Right cardiac atrium (tissue), 5 donors: ENCODE measurements at places on chromosomes 6 and 20. TPM values are rescaled to one million over a fixed set of nuclear protein-coding genes. Genes with fewer than 3 reads are reported as not detected.
A peak's percentile ranks its signal among the peaks of the same experiment; 100 is the strongest.

DNA sequence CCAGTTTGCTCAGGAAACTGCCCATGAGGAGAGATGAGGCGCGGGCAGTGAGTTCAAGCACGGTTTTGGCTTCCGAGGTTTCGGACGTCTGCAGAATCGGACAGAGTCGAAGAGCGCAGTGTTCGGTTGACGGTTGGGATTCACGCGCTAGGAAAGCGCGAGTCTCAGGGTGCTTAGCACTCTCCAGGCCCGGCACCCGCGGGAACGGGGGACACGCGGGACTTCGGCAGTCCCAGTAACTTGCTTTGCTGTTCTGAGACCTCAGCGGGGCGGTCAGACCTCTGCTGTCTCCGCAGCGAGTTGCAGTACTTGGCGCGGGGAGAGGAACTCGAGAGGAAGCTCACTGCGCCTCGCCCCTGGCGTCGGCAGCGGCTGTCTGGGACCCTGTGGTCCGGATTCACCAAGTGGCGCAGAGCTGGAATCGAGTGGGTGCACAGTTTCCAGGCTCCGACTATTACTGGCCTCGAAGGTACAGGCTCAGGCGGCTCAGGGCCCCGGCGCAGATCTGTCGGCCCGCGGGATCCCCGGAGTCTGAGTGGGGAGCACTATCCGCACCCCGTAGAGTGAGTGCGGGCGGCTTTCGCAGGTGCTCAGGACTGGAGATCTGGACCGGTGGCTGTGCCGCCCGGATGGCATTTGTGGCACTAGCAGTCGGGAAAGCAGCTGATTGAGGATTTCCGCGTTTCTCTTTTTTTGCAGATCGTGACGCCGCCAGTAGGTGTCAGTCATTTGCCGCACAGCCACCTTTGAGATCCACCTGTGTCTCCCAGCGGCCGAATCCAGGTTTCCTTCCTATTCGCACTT lies at the start of gene POM121L2:
Gene POM121L2 (minus strand): TSS at position 128 of the 804 bp plus-strand sequence. CDS start 103 bp downstream, at position 25.
- DNase-seq, result peak; percentile 53

DNA sequence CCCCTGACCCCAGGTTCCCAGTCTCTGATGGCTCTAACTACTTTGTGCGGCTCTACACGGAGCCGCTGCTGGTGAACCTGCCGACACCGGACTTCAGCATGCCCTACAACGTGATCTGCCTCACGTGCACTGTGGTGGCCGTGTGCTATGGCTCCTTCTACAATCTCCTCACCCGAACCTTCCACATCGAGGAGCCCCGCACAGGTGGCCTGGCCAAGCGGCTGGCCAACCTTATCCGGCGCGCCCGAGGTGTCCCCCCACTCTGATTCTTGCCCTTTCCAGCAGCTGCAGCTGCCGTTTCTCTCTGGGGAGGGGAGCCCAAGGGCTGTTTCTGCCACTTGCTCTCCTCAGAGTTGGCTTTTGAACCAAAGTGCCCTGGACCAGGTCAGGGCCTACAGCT lies 9.6 kb downstream of the PIGT start:
- no peak for DNase-seq

DNA sequence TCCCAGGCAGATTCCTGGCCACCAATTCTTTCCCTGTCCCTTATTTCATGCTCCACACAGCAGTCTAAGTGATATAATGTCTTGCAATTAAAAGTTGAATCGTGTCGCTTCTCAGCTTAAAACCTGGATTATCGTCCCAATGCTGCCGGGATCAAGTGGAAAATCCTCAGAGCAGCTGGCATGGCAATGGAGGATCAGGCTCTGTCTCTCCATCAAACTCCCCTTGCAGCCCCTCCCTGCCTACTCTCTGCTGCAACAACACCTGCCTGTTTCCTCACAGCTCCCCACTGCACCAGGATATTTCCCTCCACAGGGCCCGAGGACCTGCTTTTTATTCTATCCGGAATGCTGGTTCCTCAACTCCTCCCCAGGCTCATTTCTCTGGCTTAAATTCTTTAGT lies 277.1 kb downstream of the SYNE1 start:
- no peak for DNase-seq

GRCh38 chr20:5118220-5119142 lies 1.3 kb downstream of the PCNA start:
- DNase-seq, result no peak

DNA sequence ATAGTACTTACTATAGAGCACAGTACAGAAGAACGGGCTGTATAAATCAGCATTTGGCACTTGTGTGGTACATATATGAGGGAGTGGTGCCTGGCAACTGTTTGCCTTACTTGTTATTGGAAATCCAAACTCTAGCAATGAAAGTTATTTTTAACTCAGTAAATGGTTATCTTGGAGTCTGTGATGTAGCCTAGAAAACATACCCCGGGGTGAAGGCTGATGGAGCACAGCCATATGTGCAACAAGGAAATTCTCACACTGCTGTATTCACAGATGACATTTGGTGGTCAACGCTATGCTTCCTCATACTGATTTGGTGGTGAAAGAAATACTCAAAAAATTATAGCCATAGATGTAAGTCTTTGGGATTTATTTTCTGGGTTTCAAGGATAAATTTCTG lies 807.5 kb upstream of the FLRT3 start:
- no peak for DNase-seq

GRCh38 chr20:7868108-7868507 lies 72.2 kb downstream of the HAO1 start:
- DNase-seq, result no peak

GRCh38 chr6:151408858-151409257 lies 17.5 kb upstream of the ZBTB2 start:
- no peak for DNase-seq

DNA sequence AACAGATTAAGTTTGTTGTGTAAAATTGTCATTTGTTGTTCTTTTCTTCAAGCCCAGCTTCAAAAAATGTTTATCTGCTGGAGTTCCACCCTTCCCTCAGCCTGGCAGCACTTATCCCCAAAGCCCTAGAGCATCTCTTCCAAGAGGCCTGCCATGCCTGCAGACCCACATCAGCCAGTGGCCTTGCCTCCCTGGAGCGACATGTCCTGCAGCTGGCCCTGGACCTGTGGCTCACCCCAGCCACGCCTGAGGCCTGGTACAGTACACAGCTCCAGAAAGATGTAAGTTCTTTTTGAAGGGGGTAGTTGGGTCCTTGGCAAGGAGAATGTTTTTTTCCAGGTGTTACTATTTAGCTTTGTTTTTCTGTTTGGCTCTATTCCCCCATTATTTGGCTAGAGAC lies 124.8 kb downstream of the CD164 start:
- DNase-seq, result no peak

DNA sequence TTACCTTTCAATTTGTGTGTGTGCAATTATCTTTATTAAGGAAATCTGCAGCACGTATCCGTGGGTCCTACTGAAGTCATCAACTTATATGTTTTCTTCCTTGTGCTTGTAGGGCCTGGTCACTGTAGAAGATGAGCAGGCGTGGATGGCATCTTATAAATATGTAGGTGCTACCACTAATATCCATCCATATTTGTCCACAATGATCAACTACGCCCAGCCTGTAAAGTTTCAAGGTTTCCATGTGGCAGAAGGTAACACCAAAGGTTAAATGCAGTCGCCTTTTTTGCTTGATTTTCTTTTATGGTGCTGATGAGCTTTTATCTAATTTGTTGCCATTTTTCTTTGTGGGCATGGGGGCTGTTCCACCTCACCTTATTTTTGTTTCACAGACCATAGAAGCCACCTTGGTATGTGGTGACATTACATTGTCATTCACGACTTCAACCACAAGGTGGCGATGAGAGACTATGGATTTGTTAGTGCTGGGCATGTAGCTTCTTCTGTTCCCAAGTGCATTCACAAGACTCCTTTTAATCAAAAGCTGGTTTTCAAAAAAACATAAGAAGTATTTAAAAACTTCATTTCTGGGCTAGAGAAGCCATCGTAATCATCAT lies 106.5 kb upstream of the LAMP5 start:
- DNase-seq, result no peak

DNA sequence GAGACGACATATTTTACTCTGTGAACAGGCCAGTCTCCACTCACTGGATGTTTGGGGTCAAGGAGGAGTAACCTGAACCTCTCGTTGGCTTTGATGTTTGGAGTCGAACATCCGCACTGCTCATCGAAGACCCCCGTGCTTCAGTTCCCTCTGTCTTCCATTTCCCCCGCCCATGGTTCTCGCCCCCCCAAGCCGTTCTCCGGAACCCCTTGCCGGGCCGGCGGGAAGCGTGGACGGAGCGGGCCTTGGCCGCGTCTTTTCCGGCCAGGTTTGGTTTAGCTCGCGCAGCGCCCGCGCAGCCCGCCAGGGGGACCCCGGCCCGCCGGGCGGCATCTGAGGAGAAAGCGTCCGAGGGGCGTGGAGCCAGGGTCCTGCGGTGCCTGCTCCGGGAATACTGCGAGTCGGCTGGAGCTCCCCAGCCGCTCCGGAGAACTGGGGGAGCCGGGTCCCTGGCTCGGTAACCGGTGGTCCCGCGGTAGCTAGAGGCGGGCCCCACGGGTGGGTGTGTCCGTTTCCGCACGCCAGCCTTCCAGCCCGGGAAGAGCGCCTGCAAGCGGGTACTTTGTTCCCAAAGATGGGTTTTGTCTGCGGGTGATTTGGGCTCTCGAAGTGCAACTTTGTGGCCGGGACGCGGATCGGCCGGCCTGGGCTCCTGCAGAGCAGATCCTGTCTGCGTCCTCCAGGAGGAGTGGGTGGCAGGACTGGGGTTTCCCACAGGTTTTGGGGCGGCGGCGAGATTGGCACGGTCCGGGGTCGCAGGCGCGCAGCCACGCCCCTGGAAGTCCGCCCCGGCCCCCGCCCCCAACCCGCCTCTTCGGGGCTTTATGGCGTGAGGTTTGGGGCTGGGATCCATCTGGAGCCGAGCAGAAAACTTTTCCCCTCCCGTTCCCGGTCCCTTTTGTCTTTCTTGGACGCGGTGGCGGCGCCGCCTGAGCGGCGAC lies at the start of gene TMEM200A:
Gene TMEM200A (plus strand): TSS at position 852 of the 941 bp plus-strand sequence. CDS start 74,406 bp downstream, outside the sequence.
- DNase-seq, result peak; percentile 74

The NKX2-2 gene
- not detected for total RNA-seq

The CFAP61 gene
- 0.75 TPM for total RNA-seq

The SULF2 gene
- total RNA-seq, result 49.2 TPM

The CTAGE9 gene
- total RNA-seq, result not detected

The POU5F1 gene
- 1.2 TPM for total RNA-seq

The PDYN gene
- not detected for total RNA-seq

The TAB2 gene
- 73.9 TPM for total RNA-seq

The HSP90AB1 gene
- total RNA-seq, result 869 TPM

The SEL1L2 gene
- not detected for total RNA-seq
